ENCODE measurements at places on chromosomes 13 and 19.
A peak's percentile ranks its signal among the peaks of the same experiment; 100 is the strongest.

- peaks cover 4% of the 10 kb centered on the region for H3K4me1 ChIP-seq
- H3K27ac ChIP-seq, result no peak overlapping the region
- no peaks in the 10 kb centered on the region for H3K27me3 ChIP-seq
Observed at GRCh38 chr13:97220151-97220900, 1.8 kb upstream of the MBNL2 start.

DNA sequence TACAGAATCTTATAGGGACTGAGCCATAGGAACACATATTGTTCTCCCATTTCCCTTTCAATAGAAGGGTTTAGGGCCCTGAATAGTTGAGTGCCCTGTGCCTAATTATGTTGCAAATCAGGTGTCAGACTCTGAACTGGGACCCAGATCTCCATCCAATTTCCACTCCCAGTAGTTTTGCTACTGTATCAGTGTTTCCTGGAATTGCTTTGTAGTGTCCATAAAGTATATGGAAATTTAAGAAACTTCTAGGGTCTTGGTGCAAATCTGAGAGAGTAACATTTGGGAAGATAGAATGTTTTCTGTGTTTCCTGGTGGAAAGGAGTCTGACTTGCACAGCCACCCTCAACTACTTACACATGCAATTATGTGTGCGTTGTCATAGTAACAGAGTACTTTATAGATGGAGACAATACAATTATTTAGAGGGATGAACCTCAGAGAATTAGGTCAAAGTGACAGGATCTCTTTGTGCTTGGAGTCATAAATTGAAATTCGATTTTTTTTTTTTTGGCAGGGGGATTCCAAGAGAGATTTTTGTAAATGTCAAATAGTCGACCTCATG is 646 bp upstream of the SLC10A2 start:
- H3K36me3 ChIP-seq, result no peaks in the 10 kb centered on the region
- H3K27ac ChIP-seq, result no peak overlapping the region
- H3K27me3 ChIP-seq, result no peaks in the 10 kb centered on the region
- no peaks in the 10 kb centered on the region for H3K4me1 ChIP-seq

DNA sequence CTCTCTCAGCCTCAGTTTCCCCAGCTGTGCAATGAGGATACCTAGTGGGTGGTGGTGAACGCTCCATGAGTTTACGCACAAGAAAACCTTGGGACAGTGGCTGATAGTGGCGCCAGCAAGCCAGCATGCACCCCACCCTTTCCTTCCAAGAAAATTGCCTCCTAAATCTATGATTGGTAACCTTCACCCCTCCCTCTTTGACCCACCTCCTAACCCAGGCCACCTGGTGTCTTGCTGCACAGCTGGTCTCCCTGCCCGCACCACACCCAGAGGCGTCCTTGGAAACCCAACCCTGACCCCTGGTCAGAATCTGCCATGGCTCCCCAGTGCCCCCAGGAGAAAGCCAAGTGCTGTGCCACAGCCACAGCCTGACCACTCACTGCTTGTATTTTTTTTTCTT is 22.8 kb upstream of the BCL3 start:
- H3K4me1 ChIP-seq, result peaks cover 42% of the 10 kb centered on the region
- H3K27ac ChIP-seq, result peak overlapping the region; percentile 76
- DNase-seq, result no peak
- H3K36me3 ChIP-seq, result no peaks in the 10 kb centered on the region

- no peaks in the 10 kb centered on the region for H3K4me1 ChIP-seq
- H3K27me3 ChIP-seq, result no peaks in the 10 kb centered on the region
- DNase-seq, result no peak
- no peak overlapping the region for H3K4me3 ChIP-seq
- H3K36me3 ChIP-seq, result no peaks in the 10 kb centered on the region
- H3K27ac ChIP-seq, result no peak overlapping the region
Observed at GRCh38 chr13:91112201-91112923, 235.1 kb upstream of the MIR17HG start.

- H3K4me1 ChIP-seq, result peaks cover 63% of the 10 kb centered on the region
- no peaks in the 10 kb centered on the region for H3K27me3 ChIP-seq
- H3K4me3 ChIP-seq, result peak within 1 kb of the TSS; percentile 58
- peak within 1 kb of the TSS; percentile 70 for H3K27ac ChIP-seq
- H3K36me3 ChIP-seq, result peaks cover 5% of the 10 kb centered on the region
Observed at GRCh38 chr19:3606690-3607289, at the start of gene TBXA2R. TBXA2R (minus strand) TSS chr19:3606875; CDS start chr19:3600634, 6,241 bp downstream.

DNA sequence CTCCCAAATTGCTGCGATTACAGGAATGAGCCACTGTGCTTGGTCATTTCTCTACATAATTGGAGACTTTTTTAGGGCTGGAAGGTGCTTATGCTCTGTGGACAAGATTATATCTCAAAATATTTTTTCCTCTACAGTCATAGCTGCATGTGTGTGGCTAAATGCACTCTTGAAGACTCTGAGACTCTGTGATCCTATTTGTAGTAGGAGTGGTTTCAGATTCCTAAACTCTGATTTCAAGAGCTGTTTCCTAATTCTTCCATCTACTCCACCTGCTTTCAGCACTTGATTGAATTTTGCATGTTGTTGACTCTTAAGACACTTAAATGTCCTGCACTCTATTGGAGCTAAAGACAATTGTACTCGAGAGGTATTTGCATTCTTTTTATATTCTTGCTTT is 78.0 kb downstream of the KLF5 start:
- H3K36me3 ChIP-seq, result no peaks in the 10 kb centered on the region
- H3K27ac ChIP-seq, result peak overlapping the region; percentile 77
- H3K4me3 ChIP-seq, result no peak overlapping the region
- peaks cover 11% of the 10 kb centered on the region for H3K4me1 ChIP-seq
- H3K27me3 ChIP-seq, result no peaks in the 10 kb centered on the region
- DNase-seq, result no peak
